KBM-7 (cell line): ENCODE measurements at places on chromosomes 6 and 20.

DNA sequence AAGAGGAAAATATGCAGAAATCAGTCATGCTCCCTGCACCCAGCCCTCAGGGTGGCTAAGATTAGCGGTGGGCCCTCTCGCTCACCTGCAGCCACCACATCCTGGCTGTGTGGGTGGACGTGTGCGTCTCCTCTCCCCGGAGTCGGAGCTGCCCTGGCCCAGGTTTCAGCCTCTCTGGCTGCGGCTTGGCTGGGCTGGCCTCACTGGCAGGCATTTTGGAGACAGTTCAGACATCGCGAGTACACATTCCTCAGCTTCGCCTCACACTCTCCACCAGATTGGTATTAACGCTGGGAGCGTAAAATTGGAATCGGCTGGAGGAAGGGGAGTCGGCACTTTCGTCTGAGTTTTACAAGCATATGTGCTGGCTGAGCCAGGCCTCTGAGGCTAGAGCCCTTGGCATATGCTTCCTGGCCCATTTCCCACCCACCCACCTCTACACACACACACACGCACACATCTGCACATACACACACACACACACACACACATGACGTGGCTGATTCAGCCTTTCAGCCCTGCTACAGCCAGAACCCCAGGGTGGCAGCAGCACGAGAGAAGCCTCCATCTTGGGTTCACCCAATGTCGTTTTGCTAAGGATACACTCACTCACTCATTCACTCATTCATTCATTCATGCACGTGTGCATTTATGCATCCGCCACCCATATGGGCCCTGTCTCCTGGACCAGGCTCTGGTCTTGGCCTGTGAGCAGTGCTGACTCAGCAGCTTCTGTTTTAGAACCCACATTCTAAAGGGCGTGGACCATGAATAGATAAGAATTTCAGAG, 42.9 kb downstream of the BCAS4 start:
- no peak for DNase-seq

DNA sequence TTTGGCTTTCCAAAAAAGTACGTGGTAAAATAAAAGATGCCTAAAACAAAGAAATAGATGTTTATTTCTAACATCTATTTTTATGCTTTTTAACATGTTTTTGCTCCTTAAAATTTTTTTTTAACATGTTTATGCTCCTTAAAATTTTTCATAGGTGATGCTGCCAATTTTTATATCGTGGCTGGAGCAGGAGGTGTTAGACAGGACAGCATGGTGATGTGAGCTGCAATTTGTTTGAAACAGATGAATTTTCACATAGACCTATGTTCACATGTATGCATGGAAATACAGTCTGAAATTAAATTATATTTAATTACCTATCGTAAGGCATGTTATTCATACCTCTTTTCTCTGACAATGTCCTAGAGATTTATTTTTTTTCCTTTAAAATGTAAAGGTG, 784.8 kb downstream of the EPHA7 start:
- DNase-seq, result no peak

DNA sequence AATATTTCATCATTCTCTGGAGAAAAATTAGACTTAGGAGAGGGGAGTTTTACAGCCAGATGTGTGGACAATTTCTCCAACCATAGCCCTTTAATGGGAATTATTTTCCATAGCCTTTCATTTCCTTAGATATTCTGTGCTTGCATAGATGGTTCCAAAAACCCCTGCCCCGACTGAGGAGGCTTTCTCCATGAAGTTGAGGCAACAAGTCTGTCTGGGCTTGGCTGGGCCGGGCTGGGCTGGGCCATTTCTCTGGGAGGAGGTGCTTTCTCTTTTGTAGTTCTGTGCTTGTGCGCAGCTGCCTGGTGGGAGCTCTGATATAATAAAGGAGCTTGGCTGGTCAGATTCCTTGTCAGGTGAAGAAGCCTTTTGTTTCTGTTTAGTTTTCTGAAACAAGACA, 71.4 kb downstream of the SOBP start:
- DNase-seq, result no peak

DNA sequence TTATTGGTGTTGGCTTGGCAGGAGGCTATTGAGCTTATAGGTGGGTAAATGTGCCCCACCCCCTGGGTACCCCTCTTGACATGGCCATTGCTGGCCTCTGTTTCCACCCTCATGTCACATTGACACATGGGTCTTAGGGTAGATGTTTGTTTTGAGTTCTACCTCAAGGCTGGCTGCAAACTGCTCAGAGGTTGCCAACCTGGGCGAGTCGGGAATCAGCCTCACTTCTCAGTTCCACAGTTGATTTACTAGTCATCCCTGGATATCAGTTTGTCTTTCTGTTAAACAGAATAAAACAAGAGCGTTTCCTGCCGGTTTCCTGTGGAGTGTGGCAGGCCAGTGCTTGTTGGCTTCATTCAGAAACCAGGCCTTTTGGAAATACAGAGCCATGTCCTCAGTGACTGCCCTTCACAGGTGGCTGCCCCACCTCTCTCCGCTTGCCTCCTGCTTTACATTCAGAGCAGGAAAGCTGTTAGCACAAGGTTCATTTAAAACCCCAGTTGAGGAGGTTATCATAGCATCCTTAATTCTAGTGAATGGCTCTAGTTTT, 105.6 kb downstream of the TCP11 start:
- no peak for DNase-seq
